Glutamatergic neuron (in vitro differentiated cells): ENCODE measurements at places on chromosomes 5 and 9. TPM values are rescaled to one million over a fixed set of nuclear protein-coding genes. Genes with fewer than 3 reads are reported as not detected.
A peak's percentile ranks its signal among the peaks of the same experiment; 100 is the strongest.

GRCh38 chr9:88344013-88344412 lies 44.2 kb upstream of the SPIN1 start:
- H3K27me3 ChIP-seq, result peaks cover 4% of the 10 kb centered on the region
- peaks cover 4% of the 10 kb centered on the region for H3K36me3 ChIP-seq
- DNase-seq, result no peak
- H3K4me3 ChIP-seq, result no peak overlapping the region
- peaks cover 15% of the 10 kb centered on the region for H3K4me1 ChIP-seq

- no peak for DNase-seq
- peaks cover 3% of the 10 kb centered on the region for H3K4me1 ChIP-seq
- no peak overlapping the region for H3K4me3 ChIP-seq
- H3K27me3 ChIP-seq, result peaks cover 5% of the 10 kb centered on the region
- H3K36me3 ChIP-seq, result peaks cover 6% of the 10 kb centered on the region
Measured at GRCh38 chr9:113741886-113742854, 133.9 kb upstream of the ZNF618 start.

Gene RXRA
- total RNA-seq, result 20.5 TPM

Gene HAVCR2
- not detected for total RNA-seq

Gene CHSY3
- total RNA-seq, result not detected

Gene WDR70
- 38.1 TPM for total RNA-seq

DNA sequence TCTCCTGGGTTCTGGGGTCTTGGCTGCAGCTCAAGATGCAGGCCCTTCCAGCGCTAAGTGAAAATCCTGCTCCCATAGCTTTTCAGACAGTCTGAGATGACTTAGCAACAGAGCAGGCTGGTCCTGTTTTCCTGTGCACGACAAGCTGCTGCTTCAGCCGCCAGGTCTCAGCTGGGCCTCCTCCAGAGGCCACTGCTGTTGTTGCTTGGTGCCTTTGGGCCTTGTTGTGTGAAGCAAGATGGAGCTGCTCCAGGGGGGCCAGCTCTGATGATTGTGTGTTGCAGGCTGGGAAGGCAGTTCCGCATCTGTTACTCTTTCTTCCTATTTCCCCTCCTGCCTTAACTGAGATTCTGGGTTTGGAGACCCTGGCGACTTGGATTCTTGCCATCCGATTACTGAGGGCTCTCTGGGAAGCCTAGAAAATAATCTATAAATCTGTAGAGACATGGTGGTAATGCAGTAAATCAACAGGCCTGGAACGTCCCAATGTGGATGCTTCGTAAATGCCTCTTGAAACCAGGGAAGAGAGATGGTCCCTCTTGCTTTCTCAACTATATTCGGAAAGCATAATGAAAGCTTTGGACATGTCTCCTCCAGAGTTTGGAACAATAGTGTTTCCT lies 3.2 kb downstream of the MAP1B start:
- peak overlapping the region; percentile 100 for H3K27ac ChIP-seq
- peaks cover 40% of the 10 kb centered on the region for H3K27me3 ChIP-seq
- DNase-seq, result peak; percentile 68
- H3K4me3 ChIP-seq, result peak overlapping the region; percentile 94

DNA sequence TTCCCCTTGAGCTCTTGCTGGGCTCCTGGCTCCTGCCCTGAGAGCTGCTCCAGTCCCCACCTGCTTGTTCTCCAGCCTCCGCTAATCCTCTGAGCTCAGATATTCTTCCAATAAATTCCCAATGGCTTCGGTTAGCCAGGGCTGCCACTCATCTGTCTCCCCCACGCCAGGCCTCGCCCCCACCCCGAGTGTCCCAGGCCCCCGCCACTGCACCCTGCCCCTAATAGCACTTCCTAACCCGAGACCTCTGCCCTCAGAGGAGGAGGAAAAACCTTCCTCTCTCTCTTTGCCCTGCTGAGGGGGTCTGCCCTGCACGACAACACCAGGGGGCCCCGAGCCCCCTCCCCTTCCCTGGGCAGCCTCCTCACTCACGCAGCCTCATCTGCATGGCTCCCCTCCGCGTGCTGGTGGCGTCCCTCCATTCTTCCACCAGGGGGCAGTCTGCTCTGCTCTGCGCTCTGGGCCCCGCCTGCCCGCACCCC lies 5.4 kb upstream of the LCN15 start:
- no peak overlapping the region for H3K27ac ChIP-seq
- peaks cover 6% of the 10 kb centered on the region for H3K27me3 ChIP-seq
- peak; percentile 85 for DNase-seq
- no peak overlapping the region for H3K4me3 ChIP-seq
- no peaks in the 10 kb centered on the region for H3K36me3 ChIP-seq

Gene SPINK1
- total RNA-seq, result not detected

DNA sequence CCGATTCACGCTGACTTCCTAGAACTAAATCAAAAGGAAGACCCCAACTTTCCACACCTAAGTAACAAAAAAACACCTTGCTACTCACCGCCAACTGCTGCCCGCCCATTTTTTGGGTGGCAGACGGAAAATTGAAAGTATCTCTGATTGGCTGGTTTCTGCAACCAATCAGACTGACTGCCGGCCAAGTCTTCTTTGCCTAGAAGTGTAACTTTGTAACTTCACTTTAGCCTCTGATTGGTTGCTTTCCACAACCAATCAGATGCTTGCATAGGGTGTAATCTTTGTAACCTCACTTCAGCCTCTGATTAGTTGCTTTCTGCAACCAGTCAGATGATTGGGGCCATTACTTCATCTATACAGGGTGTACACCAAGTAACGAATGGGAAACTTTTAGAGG lies 42.6 kb upstream of the ANKH start:
- no peak overlapping the region for H3K27ac ChIP-seq
- H3K4me3 ChIP-seq, result no peak overlapping the region
- no peak for DNase-seq
- H3K4me1 ChIP-seq, result no peaks in the 10 kb centered on the region
- H3K36me3 ChIP-seq, result no peaks in the 10 kb centered on the region

Gene FBXL7
- 25.3 TPM for total RNA-seq

- DNase-seq, result no peak
- H3K36me3 ChIP-seq, result peaks cover 5% of the 10 kb centered on the region
- H3K4me3 ChIP-seq, result no peak overlapping the region
Measured at GRCh38 chr9:128903079-128903461, 17.7 kb upstream of the PHYHD1 start.

GRCh38 chr5:52469420-52469819 lies 318.3 kb upstream of the ITGA1 start:
- H3K27me3 ChIP-seq, result no peaks in the 10 kb centered on the region
- H3K4me1 ChIP-seq, result no peaks in the 10 kb centered on the region
- no peak overlapping the region for H3K4me3 ChIP-seq
- DNase-seq, result no peak

DNA sequence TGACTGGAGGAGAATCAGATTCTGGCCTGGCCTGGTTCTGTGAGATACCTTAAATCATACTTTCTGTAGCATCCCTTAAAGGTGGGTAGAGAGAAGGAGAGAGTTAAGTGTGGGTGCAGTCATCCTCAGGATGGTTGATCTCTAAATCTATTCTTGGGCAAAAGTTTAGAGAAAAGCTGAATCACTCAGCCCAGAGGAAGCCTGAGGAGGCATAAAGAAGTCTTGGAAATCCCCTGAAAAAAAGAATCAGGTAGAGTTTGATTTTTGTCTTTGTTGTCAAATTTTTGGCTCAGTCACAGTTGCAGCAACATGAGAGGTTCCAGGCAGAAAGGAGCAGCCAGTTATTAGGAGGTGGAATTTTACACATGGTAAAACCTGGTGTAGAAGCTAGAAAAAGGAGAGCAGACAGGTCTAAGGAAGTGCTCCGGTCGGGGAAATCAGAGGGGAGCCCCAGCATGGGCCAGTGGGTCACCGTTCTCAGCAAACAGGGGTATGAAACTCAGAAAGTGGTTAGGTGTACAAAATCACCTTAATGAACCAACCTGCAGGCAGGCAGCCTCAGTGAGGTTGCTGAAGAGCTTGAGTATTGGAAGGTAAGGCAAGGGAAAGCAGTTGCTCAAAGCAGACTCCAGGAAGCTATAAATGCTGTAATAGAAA lies 116.2 kb upstream of the CNTLN start:
- no peak for DNase-seq
- H3K27ac ChIP-seq, result peak overlapping the region; percentile 82
- peak overlapping the region; percentile 61 for H3K4me3 ChIP-seq
- H3K4me1 ChIP-seq, result peaks cover 6% of the 10 kb centered on the region
- no peaks in the 10 kb centered on the region for H3K27me3 ChIP-seq

Gene PLAC8L1
- total RNA-seq, result 2.2 TPM

GRCh38 chr9:114196979-114197622 lies 41.8 kb downstream of the COL27A1 start:
- no peak for DNase-seq
- H3K27ac ChIP-seq, result no peak overlapping the region
- H3K4me1 ChIP-seq, result no peaks in the 10 kb centered on the region
- no peak overlapping the region for H3K4me3 ChIP-seq

DNA sequence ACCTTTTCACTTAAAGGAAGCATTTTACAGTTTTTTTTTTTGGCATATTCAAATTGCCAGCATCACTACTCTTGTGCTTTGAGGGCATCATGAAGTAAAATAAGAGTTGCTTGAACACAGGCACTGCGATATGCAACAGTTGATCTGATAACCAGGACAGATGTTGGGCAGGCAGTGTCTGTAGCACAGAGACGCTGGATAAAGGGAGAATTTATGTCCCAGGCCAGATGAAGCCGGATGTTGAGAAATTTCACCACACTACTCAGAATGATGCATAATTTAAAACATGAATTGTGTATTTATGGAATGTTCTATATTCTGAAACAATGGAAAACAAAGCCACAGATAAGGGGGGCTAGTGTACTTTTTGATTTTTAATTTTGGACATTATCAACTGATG lies 71.4 kb downstream of the SLC12A2 start:
- H3K36me3 ChIP-seq, result peaks cover 6% of the 10 kb centered on the region
- H3K4me3 ChIP-seq, result no peak overlapping the region
- no peak overlapping the region for H3K27ac ChIP-seq
- no peak for DNase-seq
- no peaks in the 10 kb centered on the region for H3K27me3 ChIP-seq
- no peaks in the 10 kb centered on the region for H3K4me1 ChIP-seq

DNA sequence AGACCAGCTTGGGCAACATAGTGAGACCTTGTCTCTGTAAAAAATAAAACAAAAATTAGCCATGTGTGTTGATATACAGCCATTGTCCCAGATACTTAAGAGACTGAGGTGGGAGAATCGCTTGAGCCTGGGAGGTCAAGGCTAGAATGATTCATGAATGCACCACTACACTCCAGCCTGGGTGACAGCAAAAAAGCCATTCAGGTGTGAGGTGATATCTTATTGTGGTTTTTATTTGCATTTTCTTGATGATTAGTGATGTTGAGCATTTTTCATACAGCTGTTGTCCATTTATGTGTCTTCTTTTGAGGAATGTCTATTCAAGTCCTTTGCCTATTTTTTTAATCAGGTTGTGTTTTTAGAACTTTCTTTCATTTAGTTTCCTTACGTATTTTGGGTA lies 23.2 kb downstream of the MTAP start:
- peak overlapping the region; percentile 17 for H3K27ac ChIP-seq
- H3K4me1 ChIP-seq, result no peaks in the 10 kb centered on the region
- peaks cover 31% of the 10 kb centered on the region for H3K36me3 ChIP-seq

GRCh38 chr5:55498457-55498856 lies 36.3 kb downstream of the PLPP1 start:
- no peak overlapping the region for H3K27ac ChIP-seq
- H3K4me3 ChIP-seq, result no peak overlapping the region
- no peak for DNase-seq
- H3K36me3 ChIP-seq, result no peaks in the 10 kb centered on the region
- H3K27me3 ChIP-seq, result no peaks in the 10 kb centered on the region

Gene TXN
- total RNA-seq, result 165 TPM

DNA sequence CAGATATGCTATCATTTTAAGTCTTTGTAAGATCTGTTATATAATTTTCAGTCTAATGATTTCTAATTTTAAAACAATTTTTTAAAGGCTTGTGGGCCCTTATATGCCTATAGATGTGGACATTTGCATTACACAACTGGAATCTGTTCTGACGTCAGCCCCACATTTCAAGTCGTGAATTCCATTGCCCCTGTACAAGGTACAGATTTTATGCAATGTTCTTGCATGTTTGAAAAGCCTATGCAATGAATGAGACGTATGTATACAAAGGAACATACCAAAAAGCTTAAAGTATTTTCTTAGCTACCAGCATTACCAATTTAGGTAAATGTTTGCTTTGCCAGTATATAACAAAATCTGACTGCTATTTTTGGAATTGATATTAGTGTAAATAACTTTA lies 77.2 kb downstream of the ITGA1 start:
- peaks cover 3% of the 10 kb centered on the region for H3K4me1 ChIP-seq
- H3K4me3 ChIP-seq, result no peak overlapping the region
- H3K36me3 ChIP-seq, result no peaks in the 10 kb centered on the region
- no peaks in the 10 kb centered on the region for H3K27me3 ChIP-seq

GRCh38 chr5:111582993-111583601 lies 70.8 kb upstream of the STARD4 start:
- H3K27ac ChIP-seq, result no peak overlapping the region
- peaks cover 1% of the 10 kb centered on the region for H3K27me3 ChIP-seq
- DNase-seq, result no peak
- H3K4me1 ChIP-seq, result no peaks in the 10 kb centered on the region
- H3K36me3 ChIP-seq, result no peaks in the 10 kb centered on the region
